GM23338 (cell line): ENCODE measurements at places on chromosomes 3 and 15. TPM values are rescaled to one million over a fixed set of nuclear protein-coding genes. Genes with fewer than 3 reads are reported as not detected.
A peak's percentile ranks its signal among the peaks of the same experiment; 100 is the strongest.

Gene ITIH1
- not detected in 2 replicates for total RNA-seq

Gene UBAP1L
- total RNA-seq, result 1.4 and 1.5 TPM in 2 replicates

Gene PATL2
- total RNA-seq, result 0.35 TPM in 1 of 2 replicates, not detected in the other

Gene DUOXA2
- not detected in 2 replicates for total RNA-seq

Gene ZNF662
- total RNA-seq, result 0.50 and 1.5 TPM in 2 replicates

DNA sequence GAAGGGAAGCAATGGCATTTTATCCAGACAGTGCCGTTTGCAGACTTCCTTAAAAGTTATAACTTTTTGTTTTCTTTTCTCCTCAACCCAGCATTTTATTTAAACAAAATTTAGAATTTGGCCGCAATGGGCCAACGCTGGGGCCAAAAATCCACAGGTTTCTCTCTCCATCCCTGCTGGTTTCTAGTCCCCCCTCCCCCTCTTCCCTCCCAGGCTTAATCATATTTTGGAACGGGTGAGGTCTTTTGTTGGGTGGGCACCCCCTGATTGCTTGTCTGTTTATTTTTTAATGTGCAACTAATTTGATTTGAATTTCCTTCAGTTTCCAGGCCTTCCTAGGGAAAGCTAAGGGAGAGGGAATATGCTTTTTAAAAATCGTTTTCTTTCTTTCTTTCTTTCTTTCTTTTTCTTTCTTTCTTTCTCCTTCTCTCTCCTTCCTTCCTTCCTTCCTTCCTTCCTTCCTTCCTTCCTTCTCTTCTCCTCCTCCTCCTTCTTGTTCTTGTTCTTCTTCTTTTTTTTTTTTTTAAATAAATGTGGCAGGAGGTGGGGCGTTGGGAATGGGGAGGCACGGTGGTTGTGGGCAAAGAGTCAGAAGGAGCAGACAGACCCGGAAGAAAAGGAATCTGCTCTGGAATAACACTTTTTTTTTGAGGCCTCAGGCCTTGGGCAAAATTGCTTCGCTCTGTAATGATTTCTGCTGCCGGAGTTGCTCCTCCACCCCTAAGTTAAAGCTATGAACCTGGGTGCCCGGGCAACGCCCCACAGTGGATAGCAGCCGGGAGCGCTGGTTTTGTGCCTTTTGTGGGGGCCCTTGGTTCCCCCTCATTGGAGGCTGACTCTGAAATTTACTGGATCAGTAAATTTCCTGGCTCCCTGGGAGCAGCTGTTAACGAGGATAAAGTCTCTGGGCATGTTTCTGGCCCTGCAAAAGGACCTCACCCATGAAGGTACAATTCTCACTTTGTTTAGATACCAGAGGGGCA, 1.9 kb downstream of the FNDC3B start:
- peak overlapping the region; percentile 60 for H3K27ac ChIP-seq
- H3K27me3 ChIP-seq, result no peaks in the 10 kb centered on the region
- H3K4me3 ChIP-seq, result peak overlapping the region; percentile 61
- no peaks in the 10 kb centered on the region for H3K36me3 ChIP-seq

DNA sequence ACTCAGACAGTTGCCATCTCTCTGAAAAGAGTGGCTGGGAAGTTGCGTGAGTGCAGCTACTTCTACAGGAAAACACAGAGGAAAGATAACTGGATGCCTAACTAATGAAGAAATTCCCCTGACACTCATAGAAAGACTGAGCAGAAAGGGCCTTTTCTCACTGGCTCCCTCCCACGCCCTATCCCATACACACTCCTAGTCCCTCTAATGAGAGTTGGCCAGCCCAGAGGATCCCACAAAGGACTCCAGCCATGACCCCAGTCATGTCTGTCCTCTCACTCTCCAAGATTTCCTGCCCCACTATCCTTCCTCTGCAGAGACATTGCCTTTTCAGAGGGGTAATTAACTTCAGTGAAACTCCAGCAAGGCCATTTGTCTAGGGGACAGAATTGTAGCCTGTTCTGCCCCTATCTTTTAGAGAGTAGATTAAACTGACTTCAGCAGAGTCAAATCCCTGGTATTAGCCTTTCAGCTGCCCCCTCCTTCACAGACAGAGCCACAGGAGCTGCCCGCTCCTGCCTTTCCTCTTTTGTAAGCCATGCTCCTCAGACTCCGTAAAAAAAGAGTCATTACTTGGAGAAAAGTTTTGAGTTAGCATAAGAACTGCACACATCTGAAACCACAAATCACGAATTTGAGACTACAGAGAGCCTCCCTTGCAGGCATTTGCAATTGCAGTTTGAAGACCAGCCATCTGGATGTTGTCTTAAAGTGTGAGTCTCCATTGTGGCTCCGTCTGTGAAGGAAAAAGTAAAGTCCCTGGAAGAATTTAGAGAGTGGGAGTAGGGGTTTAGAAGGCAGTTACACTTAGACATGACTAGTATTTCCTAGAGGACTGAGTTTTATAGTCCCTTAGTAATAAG, 129.1 kb upstream of the SEMA6D start:
- H3K36me3 ChIP-seq, result no peaks in the 10 kb centered on the region
- H3K27me3 ChIP-seq, result no peaks in the 10 kb centered on the region
- no peak overlapping the region for H3K27ac ChIP-seq
- H3K4me1 ChIP-seq, result peaks cover 8% of the 10 kb centered on the region

DNA sequence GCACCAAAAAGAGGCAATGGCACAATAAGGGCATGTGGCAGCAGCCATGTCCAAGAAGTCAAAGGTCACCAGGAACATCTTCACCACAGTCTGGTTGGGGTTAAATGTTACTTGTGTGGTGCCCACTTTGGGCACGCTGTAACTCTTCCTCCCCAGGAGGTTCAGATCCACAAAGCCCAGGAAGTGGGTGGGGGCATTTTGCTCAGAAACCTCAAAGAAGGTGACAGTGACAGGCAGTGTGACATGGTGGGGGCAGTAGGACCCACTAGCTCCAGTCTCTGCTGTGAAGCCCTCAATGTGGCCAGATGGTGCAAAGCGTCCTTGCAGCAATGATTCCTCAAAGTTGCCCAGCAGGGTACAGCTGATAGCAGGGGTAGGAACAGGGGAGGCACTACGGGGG, 5.8 kb downstream of the ZNF80 start:
- no peak for DNase-seq
- H3K36me3 ChIP-seq, result no peaks in the 10 kb centered on the region; the same call in 1 of the 2 replicates
- no peaks in the 10 kb centered on the region for H3K4me1 ChIP-seq
- H3K4me3 ChIP-seq, result no peak overlapping the region
- H3K27ac ChIP-seq, result no peak overlapping the region

- H3K27ac ChIP-seq, result no peak overlapping the region; the same call in 1 of the 2 replicates
- no peaks in the 10 kb centered on the region for H3K36me3 ChIP-seq
- no peak overlapping the region for H3K4me3 ChIP-seq
- no peak for DNase-seq
- H3K4me1 ChIP-seq, result peaks cover 28% of the 10 kb centered on the region
These were observed 3.5 kb downstream of the TBC1D23 start for GRCh38 chr3:100264242-100264641.

DNA sequence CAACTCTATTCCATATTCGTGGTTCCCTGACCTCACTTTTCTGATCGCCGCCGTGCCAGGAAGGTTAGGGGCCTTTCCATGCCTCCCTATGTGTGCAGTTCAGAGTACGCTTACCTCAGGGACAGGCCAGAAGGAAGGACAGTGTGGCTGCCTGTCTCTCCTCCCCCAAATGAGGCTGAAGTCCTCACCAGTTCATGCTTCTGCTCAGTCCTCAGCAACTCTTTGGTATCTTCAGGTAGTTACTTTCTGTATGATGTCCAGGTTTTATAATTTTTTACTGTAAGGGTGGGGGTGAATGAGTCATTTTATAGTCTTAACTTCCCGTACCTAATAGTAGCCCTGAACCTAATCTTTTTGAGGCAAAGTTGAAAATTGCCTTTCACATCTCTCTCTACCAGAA, 98.7 kb downstream of the VPS8 start:
- H3K4me1 ChIP-seq, result peaks cover 74% of the 10 kb centered on the region
- H3K27me3 ChIP-seq, result no peaks in the 10 kb centered on the region
- no peak for DNase-seq
- H3K36me3 ChIP-seq, result no peaks in the 10 kb centered on the region
